ENCODE measurements at places on chromosomes 16 and 17. TPM values are rescaled to one million over a fixed set of nuclear protein-coding genes. Genes with fewer than 3 reads are reported as not detected.

- no peak for DNase-seq
These were observed 2.5 kb downstream of the CIAPIN1 start for GRCh38 chr16:57444711-57445110.

- DNase-seq = peak; percentile 87
These were observed 652 bp upstream of the SLC25A19 start for GRCh38 chr17:75289832-75290337.

- no peak for DNase-seq
These were observed 112.8 kb downstream of the CCDC182 start for GRCh38 chr17:57632294-57632693.

GRCh38 chr16:35628976-35629375 lies 2169.6 kb downstream of the TP53TG3F start:
- no peak for DNase-seq

GNGT2 gene
- total RNA-seq = 1.5 TPM

HSPB9 gene
- total RNA-seq = not detected

CCL22 gene
- not detected for total RNA-seq

EIF4A3 gene
- total RNA-seq = 117 TPM
